ENCODE measurements at places on chromosomes 7 and 10. TPM values are rescaled to one million over a fixed set of nuclear protein-coding genes. Genes with fewer than 3 reads are reported as not detected.

DNA sequence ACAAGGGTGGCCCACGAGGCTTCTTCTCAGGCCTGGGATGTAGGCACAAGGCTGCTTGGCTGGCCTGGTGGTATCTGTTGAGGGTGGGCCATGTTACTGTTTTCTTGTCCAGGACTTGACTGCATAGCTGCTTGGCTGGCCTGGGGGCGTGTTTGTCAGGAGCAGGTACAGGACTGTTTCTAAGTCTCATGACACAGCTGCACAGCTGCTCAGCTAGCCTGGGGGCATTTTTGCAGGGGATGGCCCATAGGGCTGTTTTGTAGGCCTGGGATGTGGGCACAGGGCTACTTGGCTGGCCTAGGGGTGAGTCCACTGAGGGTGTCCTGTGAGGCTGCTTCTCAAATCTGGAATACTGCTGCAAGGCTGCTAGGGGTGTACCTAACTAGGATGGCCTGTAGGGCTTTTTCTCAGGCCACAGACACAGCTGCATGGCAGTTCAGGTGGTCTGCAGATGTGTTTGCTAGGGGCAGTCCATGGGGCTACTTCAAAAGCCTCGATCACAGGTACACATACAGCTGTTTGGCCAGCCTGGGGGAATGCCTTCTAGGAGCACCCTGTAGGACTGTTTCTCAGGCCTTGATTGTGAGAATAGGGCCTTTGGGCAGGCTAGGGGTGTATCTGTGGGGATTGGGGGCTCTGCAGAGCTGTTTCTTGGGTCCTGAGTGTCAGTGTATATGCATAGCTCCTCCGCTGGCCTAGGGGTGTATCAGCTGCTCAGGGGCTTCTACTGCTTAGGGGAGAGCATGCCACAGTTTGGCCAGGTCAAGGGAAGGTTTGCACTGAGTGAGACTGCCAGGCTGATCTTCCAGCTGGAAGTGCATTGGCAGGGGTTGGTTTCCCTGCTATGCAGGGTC lies 26.6 kb upstream of the PLA2G12B start:
- no peak overlapping the region for H3K4me3 ChIP-seq
- peaks cover 9% of the 10 kb centered on the region for H3K27me3 ChIP-seq
- DNase-seq, result no peak
- no peaks in the 10 kb centered on the region for H3K4me1 ChIP-seq
- peaks cover 1% of the 10 kb centered on the region for H3K36me3 ChIP-seq

The OPN4 gene
- not detected for total RNA-seq

DNA sequence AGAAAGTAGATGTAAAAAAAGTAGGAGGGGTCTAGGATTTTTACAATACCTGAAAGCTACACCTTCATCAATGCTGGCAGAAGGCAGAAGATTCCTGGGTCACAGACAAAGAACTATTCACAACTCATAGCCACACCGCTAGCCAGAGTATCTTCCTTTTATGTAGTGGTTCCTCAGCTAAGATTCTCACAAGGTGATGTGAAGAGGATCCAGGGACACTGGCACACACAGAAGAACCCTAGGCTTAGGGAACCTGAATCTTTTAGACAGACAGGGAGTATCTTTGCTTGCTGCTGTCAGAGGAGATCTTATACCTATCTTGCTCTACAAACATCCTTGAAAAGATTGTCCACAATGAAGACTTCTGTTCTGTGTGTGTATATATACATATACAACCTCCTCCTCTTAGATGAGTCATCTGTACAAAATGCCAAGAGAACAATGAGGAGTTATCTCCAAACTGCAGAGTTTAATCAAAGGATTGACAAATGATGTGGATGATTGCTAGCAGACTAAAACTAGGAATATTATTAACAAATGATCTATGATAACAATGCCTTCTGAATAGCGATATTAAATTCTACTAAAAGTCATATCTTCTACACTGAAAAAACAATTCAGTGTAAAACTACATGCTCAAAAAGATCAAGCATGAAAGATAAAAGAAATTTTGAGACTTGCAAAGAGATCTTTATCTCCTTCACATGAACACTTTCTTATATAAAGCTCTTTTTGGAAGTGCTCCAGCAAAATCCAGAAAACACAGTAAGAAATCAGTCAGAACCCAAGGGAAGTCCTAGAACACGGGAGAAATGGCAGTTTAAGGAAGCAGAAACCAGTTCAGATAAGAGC lies 409.3 kb downstream of the PARD3 start:
- H3K4me1 ChIP-seq, result peaks cover 2% of the 10 kb centered on the region
- H3K27ac ChIP-seq, result no peak overlapping the region
- no peak overlapping the region for H3K4me3 ChIP-seq
- H3K36me3 ChIP-seq, result no peaks in the 10 kb centered on the region
- DNase-seq, result no peak
- no peaks in the 10 kb centered on the region for H3K27me3 ChIP-seq

GRCh38 chr10:71863203-71863602 lies 12.2 kb upstream of the PSAP start:
- H3K36me3 ChIP-seq, result no peaks in the 10 kb centered on the region
- no peak for DNase-seq
- no peak overlapping the region for H3K27ac ChIP-seq
- H3K27me3 ChIP-seq, result peaks cover 2% of the 10 kb centered on the region
- peaks cover 8% of the 10 kb centered on the region for H3K4me1 ChIP-seq
- no peak overlapping the region for H3K4me3 ChIP-seq
